Activated CD4-positive, alpha-beta memory T cell treated with anti-CD3 and anti-CD28 coated beads for 36 hours (primary cell): ENCODE measurements at places on chromosomes 13 and 19. TPM values are rescaled to one million over a fixed set of nuclear protein-coding genes. Genes with fewer than 3 reads are reported as not detected.

GRCh38 chr19:45771311-45771933, 2.4 kb upstream of the SIX5 start:
- no peak for DNase-seq

GRCh38 chr13:29621841-29622240, 26.4 kb upstream of the SLC7A1 start:
- DNase-seq, result no peak

GRCh38 chr13:35888457-35888883, 242.7 kb downstream of the DCLK1 start:
- DNase-seq, result no peak

GRCh38 chr13:74103970-74104555, 30.1 kb downstream of the KLF12 start:
- no peak for DNase-seq

- no peak for DNase-seq
Observed at GRCh38 chr13:113373811-113374485, 10.0 kb upstream of the GRTP1 start.

DNA sequence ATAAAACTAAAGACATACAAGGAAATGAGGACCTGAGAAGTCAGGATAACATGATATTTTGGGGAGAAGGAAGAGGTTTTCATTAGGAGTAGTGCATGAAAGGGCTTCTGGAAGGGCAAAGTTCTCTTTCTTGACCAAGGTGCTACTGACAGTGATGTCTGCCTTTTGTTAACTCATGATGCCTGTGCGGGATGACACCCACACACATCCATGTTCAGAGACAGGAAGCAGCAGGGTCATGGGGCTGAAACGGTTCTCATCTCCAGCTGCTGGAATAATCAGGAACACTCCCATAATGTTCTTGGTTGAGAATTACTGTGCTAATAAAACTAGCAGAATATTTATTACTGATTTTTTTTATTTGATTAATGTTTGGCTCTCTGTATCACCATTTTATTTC, 29.1 kb downstream of the KCNC3 start:
- no peak for DNase-seq

DNA sequence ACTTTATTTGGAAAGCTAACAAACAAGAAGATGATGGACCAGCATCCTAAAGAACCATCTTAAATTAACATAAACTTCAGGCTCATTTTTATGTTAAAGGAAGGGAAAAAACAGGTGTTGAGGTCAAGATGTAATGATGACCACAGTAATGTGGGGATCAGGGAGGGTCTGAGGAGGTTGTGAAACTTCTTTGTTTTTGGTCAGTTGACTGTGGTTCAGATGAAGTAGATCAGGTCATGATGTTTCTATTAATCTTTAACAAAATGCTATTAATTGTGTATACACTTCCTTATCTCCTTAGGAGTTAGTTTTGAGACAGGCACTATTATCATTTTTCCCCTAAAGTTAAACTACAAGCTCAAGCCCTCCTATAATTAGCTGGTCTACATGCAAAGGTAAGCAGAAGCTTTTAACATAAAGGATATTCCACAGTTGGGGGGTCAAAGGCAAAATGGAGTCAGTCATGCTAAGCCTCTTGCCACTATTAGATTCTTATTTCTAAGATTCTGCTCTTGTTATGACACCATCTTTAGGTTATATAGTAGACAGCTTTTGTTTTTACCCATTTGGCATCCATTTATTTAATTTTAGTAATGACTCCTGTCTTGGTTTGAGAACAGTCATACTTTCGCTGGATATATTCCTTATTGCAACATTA, 800.1 kb upstream of the PCDH9 start:
- no peak for DNase-seq

DNA sequence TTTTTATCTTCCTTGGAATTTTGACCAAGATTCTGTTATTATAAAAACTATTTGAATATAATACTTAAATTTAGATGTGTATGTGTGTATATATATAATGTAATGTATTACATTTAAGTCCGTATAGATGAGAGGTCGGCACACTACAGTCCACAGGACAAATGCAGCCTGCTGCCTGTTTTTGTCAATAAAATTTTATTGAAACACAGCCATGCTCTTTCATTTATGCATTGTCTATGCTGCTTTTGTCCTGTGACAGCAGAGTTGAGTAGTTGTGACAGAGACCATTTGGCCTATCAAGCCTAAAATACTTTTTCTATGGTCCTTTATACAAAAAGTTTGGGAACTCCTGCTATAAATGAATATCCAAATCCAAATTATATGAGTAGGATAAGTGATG, 69.7 kb downstream of the PCCA start:
- DNase-seq, result no peak

The KLF12 gene
- 25.5 TPM for total RNA-seq

The ENOX1 gene
- total RNA-seq, result 0.45 TPM

The SIAH3 gene
- 0.05 TPM for total RNA-seq

The DDA1 gene
- 37.2 TPM for total RNA-seq

The GRIN2D gene
- total RNA-seq, result 0.07 TPM

The NFIX gene
- 2.0 TPM for total RNA-seq

The SYNE4 gene
- total RNA-seq, result 2.0 TPM
